Bladder microvascular endothelial cell (primary cell): ENCODE measurements at places on chromosomes 3 and 15. TPM values are rescaled to one million over a fixed set of nuclear protein-coding genes. Genes with fewer than 3 reads are reported as not detected.

The PHC3 gene
- total RNA-seq = 9.6 and 28.4 TPM in 2 replicates

The HDAC11 gene
- 6.5 and 10.7 TPM in 2 replicates for total RNA-seq

The MESP2 gene
- not detected in 2 replicates for total RNA-seq

The TRIM59 gene
- 17.9 and 20.1 TPM in 2 replicates for total RNA-seq

The GRAMD2A gene
- 0.16 and 0.19 TPM in 2 replicates for total RNA-seq

The TM4SF1 gene
- 1,004 and 1,541 TPM in 2 replicates for total RNA-seq

The SLCO2A1 gene
- 1.3 and 3.5 TPM in 2 replicates for total RNA-seq

The AP3B2 gene
- not detected in 2 replicates for total RNA-seq

The RARB gene
- total RNA-seq = 18.5 and 25.7 TPM in 2 replicates

The RAF1 gene
- total RNA-seq = 72.9 and 105 TPM in 2 replicates

The C2CD4A gene
- under 0.01 and 1.3 TPM in 2 replicates for total RNA-seq

The DLL4 gene
- 47.4 and 116 TPM in 2 replicates for total RNA-seq

The SLC24A5 gene
- not detected in 2 replicates for total RNA-seq

The VGLL3 gene
- total RNA-seq = 0.76 and 0.81 TPM in 2 replicates

The ARID3B gene
- total RNA-seq = 1.9 and 5.3 TPM in 2 replicates

The GOLGA6L4 gene
- total RNA-seq = 1.3 and 2.2 TPM in 2 replicates

The CLRN1 gene
- total RNA-seq = not detected in 2 replicates

The CLDN1 gene
- 0.16 and 4.7 TPM in 2 replicates for total RNA-seq

The CDHR4 gene
- not detected in 2 replicates for total RNA-seq
